Activated T-helper 2 cell treated with anti-CD3 and anti-CD28 coated beads, Interferon-gamma antibody, Interleukin-2, Interleukin-4, amounts not matched to agents 10 μg/mL and 5 μg/mL and 100 μg/mL, durations not matched to agents 14 hours and 24 hours and 36 hours (primary cell): ENCODE measurements at places on chromosomes 4 and X. TPM values are rescaled to one million over a fixed set of nuclear protein-coding genes. Genes with fewer than 3 reads are reported as not detected.
A peak's percentile ranks its signal among the peaks of the same experiment; 100 is the strongest.

DNA sequence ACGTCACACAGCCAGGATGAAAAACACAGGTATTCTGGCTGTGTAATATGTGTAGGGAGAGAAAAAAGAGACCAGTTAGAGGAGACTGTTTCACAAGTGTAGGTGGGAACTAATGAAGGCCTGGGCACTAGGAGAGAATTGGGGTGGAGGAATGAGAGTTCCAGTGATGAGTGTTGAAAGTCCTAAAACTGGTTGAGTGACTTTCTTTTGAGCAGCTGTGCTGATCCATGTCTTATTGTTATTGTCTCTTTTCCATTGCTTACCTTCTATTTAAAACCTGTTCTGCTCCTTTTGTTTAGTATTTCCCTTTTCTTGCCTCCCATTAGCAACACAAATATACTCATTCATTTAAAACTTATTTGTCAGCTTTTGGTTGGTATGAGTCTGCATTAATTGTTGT is 88.7 kb downstream of the PDLIM5 start:
- DNase-seq, result no peak
- H3K4me1 ChIP-seq, result peaks cover 8% of the 10 kb centered on the region
- H3K27ac ChIP-seq, result no peak overlapping the region
- no peaks in the 10 kb centered on the region for H3K36me3 ChIP-seq
- H3K27me3 ChIP-seq, result no peaks in the 10 kb centered on the region

- DNase-seq, result no peak
- H3K4me3 ChIP-seq, result no peak overlapping the region
- no peaks in the 10 kb centered on the region for H3K4me1 ChIP-seq
- H3K27ac ChIP-seq, result no peak overlapping the region
- no peaks in the 10 kb centered on the region for H3K36me3 ChIP-seq
- H3K27me3 ChIP-seq, result no peaks in the 10 kb centered on the region
Observed at GRCh38 chr4:8177552-8177951, 18.9 kb upstream of the ABLIM2 start.

- H3K4me3 ChIP-seq, result no peak overlapping the region
- no peak for DNase-seq
- H3K27ac ChIP-seq, result no peak overlapping the region
Observed at GRCh38 chrX:132501606-132502005, 12.8 kb upstream of the MBNL3 start.

GRCh38 chr4:159768016-159768415 is 665.1 kb downstream of the RAPGEF2 start:
- no peaks in the 10 kb centered on the region for H3K4me1 ChIP-seq
- no peaks in the 10 kb centered on the region for H3K27me3 ChIP-seq
- H3K27ac ChIP-seq, result no peak overlapping the region
- no peak overlapping the region for H3K4me3 ChIP-seq
- H3K36me3 ChIP-seq, result no peaks in the 10 kb centered on the region

DNA sequence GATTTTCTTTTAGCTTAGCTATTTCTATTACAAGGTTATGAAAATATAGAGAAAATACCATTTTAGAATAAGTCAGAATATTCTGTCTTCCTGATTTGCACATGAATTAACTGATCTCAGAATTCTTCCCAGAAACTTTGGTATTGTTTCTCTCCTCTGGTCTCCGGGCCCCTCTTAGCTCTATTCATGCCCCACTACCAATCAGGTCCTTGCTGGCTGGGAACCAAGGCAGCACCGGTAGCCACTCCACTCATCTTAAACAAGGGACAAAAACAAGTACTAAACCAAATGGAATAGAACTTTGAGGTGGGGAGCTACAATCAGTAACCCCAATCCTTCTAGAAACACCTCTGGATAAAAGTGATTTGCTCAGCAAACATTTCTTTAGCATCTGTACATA is 64.3 kb downstream of the GPC3 start:
- H3K27me3 ChIP-seq, result no peaks in the 10 kb centered on the region
- DNase-seq, result no peak
- H3K27ac ChIP-seq, result no peak overlapping the region
- peaks cover 25% of the 10 kb centered on the region for H3K4me1 ChIP-seq
- no peak overlapping the region for H3K4me3 ChIP-seq
- no peaks in the 10 kb centered on the region for H3K36me3 ChIP-seq

DNA sequence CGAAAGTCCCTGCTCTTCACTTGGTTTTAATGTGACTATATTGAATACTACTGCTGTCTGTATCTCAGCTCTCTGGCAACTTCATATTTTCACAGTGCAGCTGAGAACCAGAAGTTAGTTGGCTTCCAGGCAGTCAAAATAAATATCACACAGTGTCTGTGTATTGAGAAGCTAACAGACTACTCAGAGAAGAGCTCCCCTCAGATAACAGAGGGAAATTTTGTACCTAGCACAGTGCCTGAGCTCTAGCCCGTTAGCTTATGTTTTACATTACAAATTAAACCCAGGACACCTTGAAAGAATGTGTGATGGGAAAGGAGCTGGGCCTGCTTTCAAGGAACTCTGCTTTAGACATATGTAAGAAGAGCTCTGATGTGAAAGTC is 22.7 kb downstream of the JADE1 start:
- no peak for DNase-seq
- H3K4me3 ChIP-seq, result no peak overlapping the region
- no peaks in the 10 kb centered on the region for H3K27me3 ChIP-seq

DNA sequence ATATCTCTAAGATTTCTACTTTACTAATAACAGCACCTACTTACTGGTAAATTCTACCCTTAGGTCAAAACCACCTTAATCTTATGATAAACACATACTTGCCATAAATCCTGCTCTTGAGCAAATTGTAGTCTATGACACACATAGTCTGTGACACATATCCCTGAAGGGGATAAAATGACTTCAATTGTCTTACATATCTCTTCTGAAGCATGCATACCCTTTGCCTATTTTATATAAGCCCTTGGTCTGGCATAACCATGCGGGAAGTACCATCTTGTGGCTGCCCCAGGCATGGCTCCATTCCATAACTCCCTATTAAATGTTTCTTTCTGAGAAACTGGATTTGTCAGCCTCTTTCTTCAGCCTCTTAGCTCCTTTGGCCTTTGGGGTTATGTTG is 248.9 kb downstream of the SLC7A11 start:
- H3K27me3 ChIP-seq, result no peaks in the 10 kb centered on the region
- no peak overlapping the region for H3K4me3 ChIP-seq

DNA sequence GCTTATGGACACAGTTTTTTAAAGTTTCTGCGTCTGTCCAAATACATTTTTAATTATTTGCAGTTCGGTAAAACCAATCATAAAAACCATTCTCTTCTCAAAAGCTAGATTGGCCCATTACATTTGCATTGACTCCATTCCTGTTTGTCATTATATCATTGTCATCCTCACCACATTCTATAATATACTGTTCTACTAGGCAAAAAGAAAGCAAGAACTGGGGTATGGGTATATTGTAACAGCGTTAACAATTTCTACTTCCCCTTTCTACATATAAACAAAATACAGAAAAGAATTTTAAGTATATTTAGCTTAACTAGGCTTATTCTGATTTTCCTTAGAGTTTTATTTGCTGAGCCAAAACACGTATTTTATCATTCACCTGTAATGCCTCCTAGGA is 91.8 kb downstream of the RAP1GDS1 start:
- H3K4me3 ChIP-seq, result no peak overlapping the region
- H3K27me3 ChIP-seq, result no peaks in the 10 kb centered on the region
- no peak overlapping the region for H3K27ac ChIP-seq
- DNase-seq, result no peak
- H3K4me1 ChIP-seq, result peaks cover 16% of the 10 kb centered on the region

- H3K27ac ChIP-seq, result no peak overlapping the region
- no peaks in the 10 kb centered on the region for H3K36me3 ChIP-seq
- no peaks in the 10 kb centered on the region for H3K4me1 ChIP-seq
- H3K4me3 ChIP-seq, result no peak overlapping the region
- no peaks in the 10 kb centered on the region for H3K27me3 ChIP-seq
Observed at GRCh38 chr4:129829373-129829772, 733.4 kb downstream of the C4orf33 start.

DNA sequence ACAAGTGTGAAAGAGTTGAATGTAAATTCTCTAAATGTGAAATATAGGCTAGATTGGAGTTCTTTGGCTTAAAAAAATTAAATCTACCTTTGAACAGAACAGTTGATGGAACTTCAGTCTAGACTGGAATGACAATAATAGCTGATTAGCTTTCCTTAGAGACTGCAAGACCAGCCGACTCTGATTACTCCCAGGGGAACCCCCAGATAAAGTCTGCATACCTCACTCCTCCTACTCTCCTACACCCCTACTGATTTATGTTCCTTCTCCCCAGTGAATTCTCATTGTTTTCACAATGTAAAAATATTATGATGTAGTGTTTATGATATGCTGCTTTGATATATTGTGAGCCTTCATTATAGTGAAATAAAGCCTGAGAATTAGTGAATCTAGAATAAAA is 241.3 kb downstream of the CFAP299 start:
- peaks cover 1% of the 10 kb centered on the region for H3K4me1 ChIP-seq
- no peaks in the 10 kb centered on the region for H3K27me3 ChIP-seq
- no peak for DNase-seq
- H3K27ac ChIP-seq, result no peak overlapping the region

GRCh38 chrX:114162068-114162735 is 421.7 kb upstream of the HTR2C start:
- H3K27ac ChIP-seq, result no peak overlapping the region
- H3K4me1 ChIP-seq, result no peaks in the 10 kb centered on the region
- no peaks in the 10 kb centered on the region for H3K36me3 ChIP-seq
- DNase-seq, result no peak
- no peaks in the 10 kb centered on the region for H3K27me3 ChIP-seq
- H3K4me3 ChIP-seq, result no peak overlapping the region

- no peaks in the 10 kb centered on the region for H3K27me3 ChIP-seq
- DNase-seq, result no peak
- H3K4me3 ChIP-seq, result no peak overlapping the region
- H3K4me1 ChIP-seq, result no peaks in the 10 kb centered on the region
- no peak overlapping the region for H3K27ac ChIP-seq
- no peaks in the 10 kb centered on the region for H3K36me3 ChIP-seq
Observed at GRCh38 chr4:157818946-157819692, 353.7 kb downstream of the GASK1B start.

- H3K4me3 ChIP-seq, result no peak overlapping the region
- no peak for DNase-seq
- no peak overlapping the region for H3K27ac ChIP-seq
- H3K36me3 ChIP-seq, result no peaks in the 10 kb centered on the region
Observed at GRCh38 chr4:59002148-59002547, 1892.0 kb upstream of the IGFBP7 start.

GRCh38 chr4:39526765-39527295 is 409 bp downstream of the UGDH start:
- no peaks in the 10 kb centered on the region for H3K27me3 ChIP-seq
- peaks cover 16% of the 10 kb centered on the region for H3K4me1 ChIP-seq
- DNase-seq, result peak; percentile 23
- H3K27ac ChIP-seq, result peak overlapping the region; percentile 86
- H3K4me3 ChIP-seq, result peak overlapping the region; percentile 98
- peaks cover 18% of the 10 kb centered on the region for H3K36me3 ChIP-seq

DNA sequence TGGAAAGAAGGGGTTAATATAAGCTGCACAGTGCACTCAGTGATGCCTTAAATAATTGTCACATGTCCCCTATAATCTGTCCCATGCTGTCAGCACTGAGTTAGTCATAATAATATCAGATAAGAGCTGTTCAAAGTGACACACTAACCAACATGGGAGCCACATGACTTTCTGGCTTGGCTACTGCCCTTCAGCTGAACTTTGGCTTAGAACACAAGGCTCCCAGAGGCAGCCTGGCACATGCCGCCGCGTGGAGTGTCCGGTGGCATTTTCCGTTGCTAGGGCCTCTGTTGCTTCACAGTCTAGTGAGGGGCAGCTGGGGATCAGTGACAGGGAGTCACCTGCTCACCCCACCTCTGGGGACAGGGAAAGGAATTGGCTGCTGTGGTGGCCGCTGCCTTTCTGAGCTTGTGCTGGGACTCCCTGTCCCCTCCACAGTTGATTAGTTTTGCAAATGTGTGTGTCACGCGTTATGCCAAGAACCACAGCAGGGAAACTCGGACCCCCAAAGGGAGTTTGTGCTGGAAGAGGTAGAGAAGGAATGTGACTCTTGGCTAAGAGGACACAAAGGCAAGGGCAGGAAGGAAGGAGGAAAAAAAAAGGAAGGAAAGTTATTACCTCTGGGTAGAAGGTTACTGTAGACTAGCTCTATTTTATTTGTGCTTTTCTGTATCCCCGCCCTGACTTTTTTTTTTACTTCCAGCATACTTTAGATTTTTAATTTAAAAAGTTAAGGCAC is 41.1 kb upstream of the PPARGC1A start:
- no peak for DNase-seq
- H3K27ac ChIP-seq, result no peak overlapping the region
- H3K4me3 ChIP-seq, result no peak overlapping the region
- H3K36me3 ChIP-seq, result no peaks in the 10 kb centered on the region

Gene ARHGEF6
- total RNA-seq, result 77.2 and 77.9 TPM in 2 replicates

Gene TMA16
- total RNA-seq, result 75.5 and 81.3 TPM in 2 replicates

Gene BEX1
- total RNA-seq, result not detected in 2 replicates

Gene UNC5C
- 0.11 and 0.14 TPM in 2 replicates for total RNA-seq

Gene GCNA
- 3.4 and 3.5 TPM in 2 replicates for total RNA-seq

Gene FRAS1
- total RNA-seq, result not detected in 2 replicates

Gene LNX1
- total RNA-seq, result not detected in 2 replicates
